A549 treated with AZD2906 at 1 μM for 4 hours (cell line): ENCODE measurements at places on chromosomes 6 and 20. TPM values are rescaled to one million over a fixed set of nuclear protein-coding genes. Genes with fewer than 3 reads are reported as not detected.

CCN2 gene
- total RNA-seq, result 157 to 273 TPM (median 207 TPM) in 5 replicates

HSPA1L gene
- 1.2 to 1.7 TPM (median 1.4 TPM) in 5 replicates for total RNA-seq

CENPW gene
- 29.8 to 42.0 TPM (median 41.3 TPM) in 5 replicates for total RNA-seq

KIF25 gene
- 0.03 to 0.07 TPM in 2 of 5 replicates, not detected in the others for total RNA-seq

WFDC12 gene
- total RNA-seq, result not detected in 5 replicates
